Posterior cingulate gyrus (tissue), 11 donors: ENCODE measurements at places on chromosomes 1 and 21.

GRCh38 chr1:59686170-59686569, 128.6 kb upstream of the HOOK1 start:
- DNase-seq, result no peak

- DNase-seq, result no peak
Observed at GRCh38 chr1:228648647-228649383, 86.5 kb upstream of the RHOU start.

DNA sequence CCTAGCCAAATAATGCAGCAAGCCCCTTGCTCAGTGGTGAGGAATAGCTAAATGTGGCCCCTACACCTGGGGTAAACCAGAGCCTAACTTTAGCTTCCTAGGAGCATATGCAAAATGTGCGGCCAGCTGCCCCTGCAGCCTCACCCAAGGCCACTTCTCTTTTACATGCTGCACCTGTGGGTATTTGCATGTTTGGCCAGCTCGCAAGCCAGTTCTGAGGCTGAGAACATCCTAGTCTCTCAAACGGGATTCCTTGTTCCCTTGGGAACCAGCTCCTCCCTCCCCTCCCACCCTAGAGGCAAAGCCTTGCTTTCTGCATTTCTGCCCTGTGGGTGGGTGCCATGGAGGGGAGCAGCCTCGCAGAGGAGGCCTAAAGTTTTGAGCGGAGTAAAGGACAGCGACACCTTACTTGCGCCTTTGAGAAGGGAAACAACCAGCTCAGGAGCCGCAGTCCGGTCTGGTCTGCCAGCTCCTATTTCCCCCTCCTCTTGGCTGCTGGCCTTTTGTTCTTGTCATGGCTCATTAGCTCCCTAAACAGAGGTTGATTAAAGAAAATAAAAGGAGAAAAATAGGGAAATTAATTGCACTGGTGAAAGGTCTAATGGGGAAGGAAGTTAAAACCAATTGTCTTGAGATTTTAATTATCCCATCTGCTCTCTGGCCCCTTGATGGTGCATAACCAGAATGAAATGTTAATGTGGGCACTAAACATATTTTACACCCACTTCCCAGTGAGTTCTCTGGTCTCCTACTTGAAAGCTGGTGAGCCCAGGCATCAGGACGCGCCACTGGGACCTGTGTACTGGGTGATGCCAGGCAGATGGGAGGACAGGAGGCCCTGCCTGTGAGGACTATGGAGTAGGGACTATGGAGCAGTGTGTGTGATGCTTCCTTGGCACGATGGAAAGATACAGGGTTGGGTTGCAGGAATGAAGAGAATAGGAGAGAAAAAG, 68.7 kb downstream of the TEX35 start:
- DNase-seq, result no peak

DNA sequence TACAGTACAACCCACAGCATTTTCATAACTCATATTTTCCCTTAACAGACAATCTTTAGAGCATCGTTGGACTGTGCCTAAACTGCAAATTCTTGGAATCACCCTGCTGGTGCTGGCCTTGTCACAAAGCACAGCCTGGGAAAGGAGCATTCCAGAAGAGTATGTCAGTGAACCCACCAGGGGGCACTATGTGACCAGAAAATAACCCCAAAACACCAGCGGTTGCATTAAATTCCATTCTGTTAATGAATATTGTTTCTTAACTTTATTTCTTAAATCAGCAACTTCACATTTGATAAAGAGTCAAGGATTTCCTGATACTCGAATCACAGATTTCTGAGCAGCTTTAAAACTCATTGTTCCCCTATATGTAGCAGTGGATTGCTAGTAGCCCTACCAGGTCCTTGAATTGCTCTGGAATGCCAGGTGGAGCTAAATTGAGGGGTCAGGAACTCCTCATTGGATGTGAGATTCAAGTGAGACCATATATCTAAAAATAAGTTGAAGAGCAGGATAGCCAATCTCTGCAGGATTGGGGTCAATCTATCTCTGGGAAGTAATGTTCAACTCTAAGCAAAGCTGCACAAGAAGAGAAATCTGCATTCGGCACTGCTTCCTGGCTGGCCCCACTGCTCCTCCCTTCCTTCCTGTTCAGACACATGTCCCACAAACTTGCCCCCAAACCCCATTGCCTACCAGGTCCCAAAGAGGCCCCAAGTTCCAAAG, 12.7 kb upstream of the RAB4A start:
- no peak for DNase-seq

DNA sequence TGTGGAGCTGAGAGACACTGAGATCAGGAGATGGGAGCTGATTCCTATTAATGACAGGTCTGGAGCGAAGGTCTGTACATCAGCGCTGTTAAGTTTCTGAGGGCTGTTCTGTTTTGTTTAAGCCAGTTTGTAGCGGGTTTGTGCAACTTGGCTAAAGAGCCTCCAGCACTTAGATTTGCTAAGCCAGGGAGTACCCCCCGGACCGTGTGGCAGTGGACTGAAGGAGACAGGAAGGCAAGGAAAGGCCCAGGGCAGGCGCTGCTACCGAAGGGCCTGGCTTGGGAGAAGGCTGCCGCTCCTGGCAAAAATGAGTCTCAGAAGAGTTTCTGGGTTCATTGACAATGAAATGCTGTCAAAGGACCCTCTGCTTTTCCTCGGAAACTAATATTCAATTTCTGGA, 139.3 kb upstream of the ZNF644 start:
- no peak for DNase-seq

GRCh38 chr1:4976859-4977440, 322.5 kb downstream of the AJAP1 start:
- no peak for DNase-seq

DNA sequence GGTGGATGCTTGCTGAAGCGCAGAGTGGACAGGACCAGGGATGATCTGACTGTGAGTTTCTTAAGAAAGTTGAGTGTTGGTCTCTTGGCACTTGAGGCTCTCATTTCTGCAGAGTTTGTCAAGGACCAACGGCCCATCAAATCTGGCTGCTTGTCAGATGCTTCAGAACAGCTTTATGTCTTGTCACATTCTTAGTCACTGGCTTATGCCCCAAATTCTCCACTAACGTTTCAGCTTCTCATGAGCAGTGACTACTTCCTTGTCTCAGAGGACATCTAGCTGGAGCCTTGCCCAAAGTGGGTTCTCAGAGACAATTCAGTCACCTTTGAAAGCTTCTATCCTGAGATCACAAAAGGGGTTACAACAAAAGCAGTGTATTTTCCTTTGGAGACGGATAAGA, 92.3 kb downstream of the ST6GALNAC5 start:
- DNase-seq, result no peak

DNA sequence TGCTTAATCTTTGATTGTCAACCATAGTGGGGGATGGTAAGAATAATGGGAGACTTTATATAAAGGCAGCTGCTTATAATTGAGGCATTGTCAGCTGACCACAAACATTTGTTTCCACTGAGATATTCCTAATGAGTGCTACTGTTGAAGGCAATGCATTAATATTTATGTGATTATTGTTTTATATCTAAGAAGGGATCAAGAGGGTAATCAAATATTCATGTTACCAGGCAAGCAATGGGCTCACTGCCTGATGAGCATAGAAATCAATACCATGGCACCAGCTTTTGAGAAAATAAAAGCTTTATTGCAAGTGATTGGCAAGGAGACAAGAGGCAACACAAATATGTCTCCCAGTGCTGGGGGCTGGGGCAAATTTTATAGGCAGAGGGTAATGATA, 706.7 kb upstream of the ADAMTS5 start:
- no peak for DNase-seq

DNA sequence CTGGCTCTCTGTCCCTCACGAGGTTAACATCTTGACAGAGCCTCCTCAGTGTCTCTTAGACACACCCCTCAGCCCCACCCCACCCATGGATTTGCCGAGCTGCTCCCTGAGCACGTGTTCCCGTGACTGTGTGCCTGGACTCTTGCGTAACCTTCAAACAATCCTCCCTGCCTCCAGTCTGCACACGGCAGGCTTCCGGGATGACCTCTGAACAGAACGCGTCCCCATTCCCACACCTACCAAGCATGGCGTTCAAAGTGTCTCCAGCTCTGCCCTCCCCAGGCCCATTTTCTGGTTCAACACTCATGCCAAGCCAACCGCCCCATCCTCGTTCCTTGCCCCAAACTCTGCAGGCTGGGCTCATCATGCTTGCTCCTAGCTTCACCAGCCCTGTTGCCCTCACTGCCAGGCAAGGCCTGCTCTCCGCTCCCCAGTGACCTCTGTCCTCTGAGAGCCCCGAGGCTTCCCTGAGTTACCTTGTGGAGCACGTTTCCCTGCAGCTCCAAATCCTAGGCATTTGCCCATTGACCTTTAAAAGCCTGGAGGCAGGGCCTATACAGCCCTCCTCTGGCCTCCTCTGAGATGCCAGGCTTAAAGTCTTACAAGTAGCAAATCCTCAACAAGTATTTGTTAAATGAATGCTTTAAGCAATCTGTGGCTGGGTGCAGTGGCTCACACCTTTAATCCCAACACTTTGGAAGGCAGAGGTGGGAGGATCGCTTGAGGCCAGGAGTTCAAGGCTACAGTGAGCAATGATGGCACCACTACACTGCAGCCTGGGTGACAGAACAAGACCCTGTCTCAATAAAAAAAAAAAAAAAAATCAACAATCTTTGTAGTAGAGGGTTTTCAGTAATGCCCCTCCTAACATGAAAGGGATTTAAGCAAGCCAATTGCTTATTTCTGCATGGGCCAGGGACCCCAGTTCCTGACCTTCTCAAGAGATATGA, 5.0 kb downstream of the AGT start:
- DNase-seq, result no peak

- no peak for DNase-seq
Observed at GRCh38 chr1:230216896-230217295, 149.9 kb downstream of the GALNT2 start.

GRCh38 chr21:34166468-34166867, 93.1 kb downstream of the MRPS6 start:
- DNase-seq, result no peak

DNA sequence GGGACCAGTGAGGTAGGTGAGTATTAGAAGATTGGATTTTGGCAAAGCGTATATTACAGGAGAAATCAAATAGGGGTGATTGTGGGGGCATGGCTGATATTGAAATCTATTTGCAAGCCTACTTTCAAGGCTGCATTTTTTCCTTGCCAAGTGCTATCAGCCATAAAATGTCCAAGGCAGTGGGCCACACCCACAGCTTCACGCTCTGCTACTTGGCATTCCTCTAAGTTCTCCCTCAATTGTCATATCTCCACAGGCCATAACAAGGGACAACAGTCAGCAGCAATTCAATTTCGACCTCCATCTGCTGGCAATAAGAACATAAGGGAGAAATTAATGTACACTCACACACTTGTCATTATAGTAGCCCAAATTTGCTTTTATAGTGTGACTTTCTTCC, 667.1 kb upstream of the PKN2 start:
- no peak for DNase-seq

DNA sequence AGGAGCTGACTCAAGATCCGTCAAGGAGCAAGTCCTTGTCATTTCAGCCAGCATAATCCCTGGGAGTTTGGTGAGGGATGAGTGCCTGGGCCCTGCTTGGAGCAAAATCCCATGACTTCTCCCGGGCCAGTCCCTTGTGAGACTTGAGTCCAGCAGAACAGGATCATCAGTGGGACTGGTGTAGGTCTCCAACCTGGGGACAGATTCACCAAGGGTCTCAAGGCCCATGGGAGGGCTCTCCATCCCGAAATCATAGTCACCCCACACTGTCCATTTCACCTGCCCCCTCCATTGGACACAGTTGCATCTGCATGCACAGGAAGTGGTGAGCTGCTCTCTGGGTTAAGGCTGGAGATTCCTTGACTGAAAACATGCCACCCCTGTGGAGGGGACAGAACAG, 178.2 kb downstream of the FOXD2 start:
- no peak for DNase-seq

GRCh38 chr1:29125237-29125641, 1.5 kb upstream of the TMEM200B start:
- DNase-seq, result no peak

GRCh38 chr1:217919683-217920388, 288.7 kb downstream of the SPATA17 start:
- no peak for DNase-seq

DNA sequence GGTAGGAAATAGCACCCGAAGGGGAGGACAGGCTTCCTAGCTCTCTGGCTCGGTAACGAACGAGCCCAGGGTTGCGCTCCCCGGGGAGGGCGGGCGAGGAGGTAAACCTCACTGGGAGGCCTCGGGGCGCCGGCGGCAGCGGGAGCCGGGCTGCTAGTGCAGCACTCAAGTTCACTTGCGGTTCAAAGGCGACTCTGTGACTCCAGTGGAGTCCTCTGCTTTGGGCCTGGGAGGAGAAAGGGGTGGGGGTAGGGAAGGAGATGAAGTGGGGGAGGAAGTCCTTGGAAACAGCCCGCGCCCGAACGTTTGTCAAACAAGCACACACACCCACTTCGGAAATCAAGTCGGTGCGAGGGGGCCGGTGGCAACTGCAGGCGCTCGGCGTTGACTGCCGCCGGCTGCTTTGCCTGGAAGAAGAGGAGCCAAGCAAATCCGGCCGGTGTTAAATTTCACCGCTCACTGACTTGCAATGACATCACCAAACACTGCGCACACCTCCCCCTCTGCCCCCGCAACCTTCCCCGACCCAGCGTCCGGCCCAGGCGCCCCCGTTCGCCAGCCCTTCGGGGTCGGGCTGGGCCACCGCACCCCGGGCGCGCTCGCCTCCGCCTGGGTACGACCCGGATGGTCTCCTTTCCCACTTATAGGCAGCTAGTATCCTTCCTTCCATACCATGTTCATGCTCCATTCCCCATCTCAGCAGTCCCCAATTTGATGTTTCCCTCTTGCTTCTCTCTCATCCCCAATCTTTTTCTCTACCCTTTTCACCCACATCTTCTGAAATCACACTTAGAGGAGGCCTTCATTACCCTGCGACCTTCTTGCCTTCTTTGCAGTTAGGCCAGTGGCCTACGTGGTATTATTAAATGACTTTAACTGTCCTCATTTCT, at the start of gene COL24A1:
TSS of gene COL24A1 (minus strand) at position 207 of the 890 bp plus-strand sequence. CDS start 376 bp downstream, outside the sequence.
- DNase-seq, result no peak

- no peak for DNase-seq
Observed at GRCh38 chr1:114490274-114490693, 20.7 kb downstream of the TRIM33 start.

DNA sequence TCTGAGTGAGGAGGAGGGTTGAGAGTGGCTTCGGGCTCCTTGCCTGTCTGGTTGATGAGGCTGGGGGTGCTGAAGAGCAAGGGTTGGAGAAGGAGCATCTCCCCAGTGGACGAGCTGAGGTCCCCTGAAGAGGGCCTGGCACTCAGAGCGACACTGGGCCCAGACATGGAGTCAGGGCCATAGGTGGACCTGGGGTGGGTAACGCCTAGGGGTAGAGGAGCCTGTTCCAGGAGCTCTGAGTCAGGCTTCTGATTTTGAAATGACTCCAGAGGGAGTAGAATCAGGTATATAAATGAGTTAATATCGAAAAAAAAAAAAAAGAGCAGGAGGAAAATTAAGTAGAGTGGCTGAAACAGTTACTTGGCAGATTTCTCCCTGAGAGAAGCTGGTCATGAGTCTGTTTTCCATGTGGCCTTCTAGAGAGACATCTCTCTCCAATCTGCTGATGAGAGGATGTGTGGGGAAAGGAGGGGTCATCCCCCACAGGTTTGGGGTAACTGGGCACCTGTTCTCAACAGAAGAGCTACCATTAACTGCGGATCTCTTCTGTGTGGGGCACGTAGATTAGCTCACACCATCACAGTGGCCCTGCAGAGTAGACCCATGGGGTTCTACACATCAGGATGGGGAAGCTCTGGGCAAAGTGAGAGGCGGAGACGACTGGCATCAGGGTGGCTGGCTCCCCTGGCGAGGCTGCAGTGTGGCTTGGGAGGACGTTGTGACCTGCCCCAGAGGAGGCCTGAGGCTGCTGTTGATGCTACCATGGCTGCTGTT, 115.5 kb downstream of the DHRS3 start:
- no peak for DNase-seq
